ENCODE measurements at places on chromosomes 12 and 14.

DNA sequence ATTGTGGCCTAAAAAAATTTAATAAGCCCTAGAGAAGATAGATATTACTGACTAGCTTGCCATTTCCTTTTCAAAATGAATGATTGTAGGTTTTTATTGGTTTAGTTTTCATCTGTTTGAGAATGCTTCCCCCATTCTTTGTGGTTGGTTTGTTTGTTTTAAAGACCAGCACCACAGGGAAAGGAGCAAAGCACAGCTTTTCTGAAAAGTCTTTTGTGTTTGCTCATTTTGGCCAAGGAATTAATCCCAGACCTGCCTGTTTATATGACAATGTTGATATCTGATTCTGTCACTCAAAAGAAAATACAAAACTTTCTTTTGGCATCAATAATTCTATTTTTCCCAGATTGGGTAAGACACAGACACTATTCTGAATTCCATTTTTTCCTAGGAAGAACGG, 312.5 kb upstream of the FLRT2 start:
- DNase-seq, result no peak

- no peak for DNase-seq
These were observed 265.7 kb upstream of the SRRM4 start for GRCh38 chr12:118715647-118716046.

DNA sequence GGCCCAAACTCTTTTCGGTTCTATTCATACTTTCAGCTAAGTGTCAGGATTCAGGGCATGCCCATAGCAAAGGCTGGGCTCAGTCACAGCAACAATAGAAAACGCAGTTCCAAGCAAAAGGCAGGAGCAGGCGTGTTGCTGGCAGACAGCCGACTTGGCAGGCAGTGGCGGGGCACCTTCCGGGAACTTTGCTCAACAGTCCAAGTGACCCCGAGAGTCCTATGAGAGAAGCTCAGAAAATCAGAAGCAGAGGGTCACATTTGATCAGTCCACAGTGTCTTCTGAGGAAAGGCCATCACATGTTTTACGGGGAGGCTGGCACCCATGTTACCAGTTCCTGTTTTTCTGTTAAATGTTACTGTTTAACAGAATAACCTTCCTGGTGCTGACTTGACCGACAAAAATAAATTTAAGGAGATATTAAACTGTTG, 115.0 kb downstream of the DACT1 start:
- no peak for DNase-seq

DNA sequence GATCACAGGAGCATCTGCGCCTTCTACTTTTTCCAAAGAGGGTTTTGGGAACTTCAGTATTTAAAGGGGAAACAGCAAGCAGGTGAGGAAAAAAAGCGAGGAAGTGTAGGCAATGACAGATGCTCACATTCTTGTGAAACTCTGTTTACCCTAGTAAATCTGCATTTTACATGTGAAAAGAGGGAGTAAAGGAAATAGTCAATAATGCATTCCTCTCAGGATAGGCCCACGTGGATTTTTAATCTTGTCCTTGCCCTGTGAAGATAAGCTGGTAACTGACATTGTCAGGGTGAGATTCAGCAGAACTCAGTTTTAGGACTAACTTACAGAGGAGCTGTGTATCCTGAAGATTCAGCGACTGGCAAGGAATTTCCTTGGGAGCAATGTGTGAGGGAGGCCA, 1119.2 kb upstream of the TMEM132C start:
- DNase-seq, result no peak
